Chondrocyte (in vitro differentiated cells): ENCODE measurements at places on chromosomes 16 and 17. TPM values are rescaled to one million over a fixed set of nuclear protein-coding genes. Genes with fewer than 3 reads are reported as not detected.

DNA sequence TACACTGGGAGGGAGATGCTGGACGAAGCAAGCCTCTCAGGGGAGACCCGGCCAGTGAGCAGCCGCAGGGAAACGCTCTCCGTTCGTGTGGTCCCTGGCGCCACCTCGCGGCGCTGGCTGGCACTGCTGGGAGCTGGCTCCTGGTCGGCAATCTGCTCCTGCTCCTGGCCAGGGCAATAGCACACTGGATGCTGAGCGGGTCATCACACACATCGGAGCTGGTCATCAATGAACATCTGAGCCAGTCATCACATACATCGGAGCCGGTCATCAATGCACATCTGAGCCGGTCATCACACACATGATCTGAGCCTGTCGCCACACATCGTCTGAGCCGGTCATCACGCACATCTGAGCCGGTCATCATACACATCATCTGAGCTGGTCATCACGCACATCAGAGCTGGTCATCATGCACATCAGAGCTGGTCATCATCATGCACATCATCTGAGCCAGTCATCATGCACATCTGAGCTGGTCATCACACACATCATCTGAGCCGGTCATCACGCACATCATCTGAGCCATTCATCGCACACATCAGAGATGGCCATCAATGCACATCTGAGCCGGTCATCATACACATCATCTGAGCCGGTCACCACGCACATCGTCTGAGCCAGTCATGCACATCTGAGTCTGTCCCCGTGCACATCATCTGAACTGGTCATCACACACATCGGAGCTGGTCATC lies 217.3 kb downstream of the RBFOX3 start:
- no peak for DNase-seq

Gene KRTAP4-5
- not detected in 3 replicates for total RNA-seq

Gene CASKIN2
- total RNA-seq, result 27.1 to 30.4 TPM (median 30.3 TPM) in 3 replicates

DNA sequence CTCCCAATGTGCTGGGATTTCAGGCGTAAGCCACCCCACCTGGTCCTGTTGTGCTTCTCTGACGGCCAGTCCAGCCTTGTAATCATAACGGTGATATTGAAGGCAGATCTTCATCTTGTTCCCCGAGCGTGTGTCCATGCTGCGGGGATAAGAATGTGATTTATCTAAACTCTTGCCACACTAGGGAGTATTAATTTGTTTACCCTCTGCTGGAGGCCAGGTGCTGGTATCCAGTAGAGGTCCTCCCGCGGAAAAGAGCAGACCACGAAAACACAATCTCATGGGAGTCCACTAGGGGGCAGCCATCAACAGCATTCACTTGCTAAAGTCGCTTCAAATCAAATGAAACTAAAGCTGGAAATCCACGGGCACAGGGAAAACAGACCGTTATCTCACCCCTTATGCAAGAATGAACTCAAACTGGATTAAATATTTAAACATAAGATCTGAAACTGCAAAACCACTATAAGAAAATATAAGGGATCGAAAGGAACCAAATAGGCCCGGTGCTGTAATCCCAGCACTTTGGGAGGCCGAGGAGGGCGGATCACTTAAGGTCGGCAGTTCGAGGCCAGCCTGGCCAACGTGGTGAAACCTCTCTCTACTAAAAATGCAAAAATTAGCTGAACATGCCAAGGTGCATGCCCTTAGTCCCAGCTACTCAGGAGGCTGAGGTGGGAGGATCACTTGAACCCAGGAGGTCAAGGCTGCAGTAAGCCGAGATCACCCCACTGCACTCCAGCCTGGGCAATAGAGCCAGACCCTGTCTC lies 22.3 kb upstream of the RBBP6 start:
- DNase-seq, result no peak

GRCh38 chr17:70618641-70619040 lies 449.3 kb downstream of the KCNJ2 start:
- no peak for DNase-seq

Gene CES3
- 0.12 to 0.75 TPM (median 0.13 TPM) in 3 replicates for total RNA-seq

Gene SLC12A3
- not detected in 3 replicates for total RNA-seq

Gene KRT20
- not detected in 3 replicates for total RNA-seq

- DNase-seq, result no peak
These were observed 362 bp downstream of the KLHDC4 start for GRCh38 chr16:87765473-87765775.

- no peak for DNase-seq
These were observed 30.1 kb upstream of the TNFRSF13B start for GRCh38 chr17:17001874-17002520.

GRCh38 chr16:13904179-13904691 lies 15.7 kb upstream of the ERCC4 start:
- DNase-seq, result no peak

DNA sequence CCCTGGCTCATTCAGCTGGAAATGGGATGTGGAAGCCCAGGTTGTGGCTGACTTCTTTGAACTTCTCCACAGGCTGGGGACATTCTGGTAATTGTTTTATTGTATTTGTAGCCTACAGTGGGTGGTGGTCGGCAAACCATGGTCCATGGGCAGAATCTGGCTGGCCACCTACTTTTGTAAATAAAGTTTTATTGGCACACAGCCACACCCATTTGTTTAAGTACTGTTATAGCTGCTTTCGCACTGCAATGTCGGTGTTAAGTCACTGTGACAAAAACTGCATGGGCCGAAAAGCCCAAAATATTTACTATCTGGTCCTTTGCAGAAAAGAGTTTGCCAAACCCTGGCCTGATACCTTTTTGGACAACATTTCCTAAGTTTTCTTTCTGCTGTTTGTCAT lies 86.2 kb downstream of the NTN1 start:
- DNase-seq, result peak; percentile 2

- no peak for DNase-seq
These were observed 14.6 kb upstream of the LGALS9 start for GRCh38 chr17:27616414-27616813.

- no peak for DNase-seq
These were observed 1.7 kb downstream of the GINS2 start for GRCh38 chr16:85686912-85687591.

DNA sequence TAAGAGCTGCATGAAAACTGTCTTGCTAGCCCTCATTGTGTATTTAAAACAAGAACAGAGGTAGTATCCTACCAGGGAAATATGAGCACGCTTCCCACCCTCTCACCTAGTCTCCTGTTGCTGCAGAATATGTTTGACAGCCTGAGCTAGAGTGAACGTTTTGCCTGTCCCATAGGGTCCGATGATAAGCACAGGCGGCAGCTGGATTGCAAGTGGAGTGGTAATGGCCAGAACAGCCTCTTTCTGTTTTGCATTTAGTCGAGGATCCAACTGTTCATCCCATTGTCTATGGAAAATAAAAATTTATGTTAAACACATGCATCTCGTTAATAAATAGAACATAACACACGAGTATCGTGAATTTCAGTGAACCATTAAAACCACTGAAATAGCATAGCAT lies 84.2 kb downstream of the HELZ start:
- DNase-seq, result no peak

DNA sequence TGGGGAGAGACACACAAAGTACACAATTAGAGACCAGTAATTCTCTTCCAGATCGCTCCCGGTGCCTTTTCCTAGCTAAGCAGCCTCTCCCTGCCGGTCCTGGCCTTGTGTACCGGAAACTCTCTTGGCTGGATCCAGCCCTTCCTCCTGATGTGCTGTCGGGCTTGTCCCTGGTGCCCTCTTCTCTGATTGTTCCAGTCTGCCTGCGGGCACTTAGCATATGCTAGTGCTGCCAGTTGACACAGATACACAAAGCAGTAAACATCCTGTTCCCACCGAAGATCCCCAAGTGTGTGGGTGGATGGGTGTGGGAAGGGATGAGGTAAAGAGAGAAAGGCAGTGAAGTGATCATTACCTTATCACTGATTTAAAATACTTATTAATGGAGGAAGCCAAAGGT lies 9.7 kb downstream of the HS3ST3B1 start:
- DNase-seq, result no peak

- no peak for DNase-seq
These were observed 122.9 kb upstream of the ELAC2 start for GRCh38 chr17:13140750-13141149.
